CD4-positive, alpha-beta T cell treated with Interleukin-10 for 1 hour (primary cell): ENCODE measurements at places on chromosomes 1 and 21.

DNA sequence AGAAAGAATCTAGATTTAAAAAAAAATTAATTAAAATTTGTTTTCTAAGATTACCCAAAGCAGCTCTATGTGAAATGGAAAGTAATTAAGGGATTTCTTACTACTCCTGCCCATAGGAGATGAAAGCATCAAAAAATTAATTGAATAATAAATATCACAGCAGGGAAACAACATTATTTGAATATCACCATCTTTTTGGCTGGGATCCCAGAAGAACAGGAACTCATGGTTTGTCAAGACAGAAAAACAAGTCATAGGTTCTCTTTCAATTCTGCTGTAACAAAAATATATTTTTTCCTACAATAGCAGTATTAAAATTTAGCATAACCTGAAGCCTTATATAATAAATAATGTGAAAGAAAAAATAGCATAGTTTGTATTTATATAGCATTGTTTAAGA lies 1713.4 kb downstream of the NCAM2 start:
- DNase-seq, result no peak

DNA sequence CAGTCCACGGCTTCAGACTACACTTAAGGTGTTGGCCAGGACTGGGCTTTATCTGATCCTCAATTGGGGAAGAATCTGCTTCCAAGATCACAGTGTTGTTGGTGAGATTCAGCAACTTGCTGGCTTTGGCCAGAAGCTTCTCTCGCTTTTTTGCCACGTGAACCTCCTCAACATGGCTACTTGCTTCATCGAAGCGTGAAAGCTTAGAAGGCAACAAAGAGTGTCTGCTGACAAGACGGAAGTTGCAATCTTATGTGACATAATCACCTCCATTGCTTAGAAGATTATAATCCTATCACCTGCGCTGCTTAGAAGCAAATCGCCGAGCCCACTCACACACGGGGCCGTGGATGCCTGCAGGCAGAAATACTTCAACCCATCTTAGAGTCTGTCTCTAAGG lies 10.4 kb upstream of the ITPKB start:
- DNase-seq, result no peak

DNA sequence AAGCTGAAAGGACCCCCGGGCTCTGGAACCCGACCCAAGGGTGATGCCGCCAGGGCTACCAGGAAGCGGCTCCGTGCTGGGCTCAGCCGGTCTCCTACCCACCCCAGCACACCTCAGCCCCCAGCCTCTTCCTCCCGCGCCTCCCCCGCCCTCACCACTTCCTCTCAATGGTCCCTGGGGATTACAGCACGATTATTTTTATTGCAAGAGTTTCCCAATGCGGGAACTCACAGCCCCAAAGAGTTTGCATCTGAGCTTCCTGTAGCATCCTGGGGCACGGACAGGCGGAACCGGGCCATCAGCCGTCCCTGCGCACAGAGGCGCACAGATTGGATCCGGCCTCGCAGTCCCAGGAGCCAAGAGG lies 8.7 kb upstream of the SLX9 start:
- no peak for DNase-seq

- DNase-seq, result no peak
Observed at GRCh38 chr1:54485416-54485815, 62.6 kb upstream of the ACOT11 start.

DNA sequence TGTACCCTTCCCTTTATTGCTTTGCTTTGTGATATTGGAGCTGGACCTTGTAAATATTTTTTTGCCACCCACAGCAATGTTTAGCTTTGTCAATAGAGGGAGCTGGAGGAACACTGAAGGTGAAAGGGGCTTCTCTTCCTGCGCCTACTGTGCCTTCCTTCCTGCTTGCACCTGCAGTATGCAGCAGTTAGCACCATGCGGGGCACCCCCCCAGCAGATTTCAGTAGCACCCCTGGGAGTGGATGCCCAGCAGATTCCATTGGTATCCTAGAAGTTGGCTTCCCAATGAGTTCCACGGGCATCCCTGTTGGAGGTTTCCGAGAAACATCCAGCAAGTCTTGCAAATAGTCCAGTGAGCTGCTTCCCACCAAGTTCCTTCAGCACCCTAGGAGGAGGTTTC lies 25.6 kb downstream of the S100A10 start:
- DNase-seq, result peak; percentile 83

DNA sequence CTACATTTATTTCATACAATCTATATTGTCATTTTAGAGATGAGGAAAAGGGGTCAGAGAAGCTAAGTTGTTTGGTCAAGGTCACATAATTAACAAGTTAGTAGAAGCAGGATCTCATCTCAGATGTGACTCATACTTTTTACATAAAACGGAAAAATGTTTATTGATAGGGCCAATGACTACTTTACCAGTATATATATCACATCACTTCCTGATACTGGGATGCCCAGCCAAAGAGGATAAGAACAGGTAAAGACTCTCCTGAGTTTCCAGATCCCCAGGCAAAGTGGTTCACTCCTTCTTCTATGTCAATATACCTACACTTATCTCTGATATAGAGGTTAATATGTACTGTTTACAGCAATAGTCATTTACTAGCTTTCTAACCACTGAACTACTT lies 21.0 kb downstream of the YIPF1 start:
- DNase-seq, result no peak
